Testis (tissue), 5 donors: ENCODE measurements at places on chromosomes 2 and 18. TPM values are rescaled to one million over a fixed set of nuclear protein-coding genes. Genes with fewer than 3 reads are reported as not detected.

SP5 gene
- 1.4 TPM for polyA plus RNA-seq

ICA1L gene
- polyA plus RNA-seq: 18.9 TPM

COL4A3 gene
- polyA plus RNA-seq: 3.7 TPM

B3GNT7 gene
- 2.6 TPM for polyA plus RNA-seq

SATB2 gene
- polyA plus RNA-seq: 5.1 TPM

CRYGD gene
- polyA plus RNA-seq: 2.5 TPM
